ENCODE measurements at places on chromosomes 1 and 21. TPM values are rescaled to one million over a fixed set of nuclear protein-coding genes. Genes with fewer than 3 reads are reported as not detected.

The LMX1A gene
- total RNA-seq, result not detected

DNA sequence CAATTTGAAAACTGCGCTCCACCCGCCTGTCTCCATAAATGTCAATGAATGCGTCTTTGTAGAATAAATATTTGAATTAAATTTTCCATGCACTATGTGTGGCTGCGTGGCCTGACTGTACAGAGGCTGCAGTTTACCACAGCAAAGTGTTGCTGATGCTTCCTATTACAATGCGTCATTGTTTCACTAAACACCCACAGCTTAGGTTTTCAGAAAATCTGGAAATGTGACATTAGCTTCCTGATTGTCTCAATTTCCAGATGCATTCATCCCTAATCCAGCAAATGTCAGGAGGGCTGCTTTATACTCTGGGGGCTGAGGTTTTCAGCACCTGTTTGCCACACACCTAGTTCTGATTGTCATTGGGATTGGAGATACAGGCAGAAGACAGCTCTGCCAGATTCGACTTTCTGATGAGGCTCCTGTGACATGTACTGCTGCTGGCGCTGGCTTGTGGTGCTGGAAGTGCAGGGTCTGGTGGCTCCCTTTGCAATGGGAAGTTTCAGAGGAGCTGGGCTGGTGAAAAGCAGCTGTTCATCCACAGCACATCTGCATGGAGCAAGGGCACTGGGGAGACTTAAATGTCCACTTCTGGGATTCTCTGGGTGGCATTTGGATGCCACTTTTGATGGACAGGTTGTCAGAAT, 40.0 kb downstream of the URB2 start:
- DNase-seq, result no peak

The MCOLN2 gene
- total RNA-seq, result 0.15 TPM

- no peak for DNase-seq
Observed at GRCh38 chr21:17257784-17258183, 255.1 kb upstream of the CXADR start.

The AMY1C gene
- 24.8 TPM for total RNA-seq

DNA sequence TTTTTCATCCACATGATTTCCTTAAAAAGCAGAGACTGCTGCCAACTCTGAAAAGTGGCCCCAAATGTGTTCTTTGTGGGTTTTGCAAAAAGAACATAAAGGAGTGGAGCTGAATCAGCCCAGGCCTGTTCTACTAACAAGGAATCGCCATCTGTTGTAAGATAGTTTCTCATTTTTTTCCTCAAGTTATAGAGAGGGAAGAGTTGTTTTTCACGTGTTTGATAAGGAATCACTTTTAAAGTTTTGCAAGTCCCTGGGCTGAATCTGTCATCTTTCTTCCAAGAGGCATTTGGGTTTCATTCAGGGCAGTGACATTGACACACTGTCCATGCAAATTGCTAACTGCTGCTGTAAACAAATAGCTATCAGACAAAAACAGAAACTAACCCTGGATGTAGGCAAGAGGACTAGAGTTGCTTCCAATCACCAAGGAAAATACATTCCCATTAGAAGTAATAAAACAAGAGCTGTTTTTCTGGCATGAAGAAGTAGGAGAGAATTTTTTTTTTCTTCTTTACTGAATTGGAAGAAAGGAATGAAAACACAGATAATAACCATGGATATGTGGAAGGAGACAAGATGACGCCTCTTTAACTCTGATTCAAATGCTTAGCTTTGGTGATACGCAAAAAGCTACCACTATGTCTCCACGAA, 58.8 kb upstream of the TBX15 start:
- DNase-seq, result no peak

The C1QB gene
- 157 TPM for total RNA-seq

GRCh38 chr1:172177849-172178248, 242.6 kb upstream of the C1orf105 start:
- no peak for DNase-seq

The SPATA1 gene
- 1.9 TPM for total RNA-seq

The GPR52 gene
- total RNA-seq, result 0.94 TPM

DNA sequence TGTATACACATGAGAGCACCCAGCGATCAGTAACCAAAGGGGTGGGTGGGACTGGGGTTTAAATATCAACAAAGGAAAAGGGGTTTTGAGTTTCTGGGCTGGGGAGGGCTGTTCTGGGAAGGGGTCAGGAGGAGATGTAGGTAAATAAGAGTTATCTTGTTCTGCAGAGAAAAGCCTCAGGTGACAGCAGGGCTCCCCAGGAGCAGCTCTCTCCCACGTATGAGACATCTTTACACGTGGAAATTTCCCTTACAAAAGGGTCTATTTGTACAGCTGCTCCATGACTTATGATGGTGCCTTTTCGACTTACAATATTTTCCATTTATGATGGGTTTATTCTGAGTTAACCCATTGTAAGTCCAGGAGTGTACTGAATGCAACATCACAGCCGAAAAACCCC, 16.3 kb upstream of the PADI2 start:
- DNase-seq, result no peak

DNA sequence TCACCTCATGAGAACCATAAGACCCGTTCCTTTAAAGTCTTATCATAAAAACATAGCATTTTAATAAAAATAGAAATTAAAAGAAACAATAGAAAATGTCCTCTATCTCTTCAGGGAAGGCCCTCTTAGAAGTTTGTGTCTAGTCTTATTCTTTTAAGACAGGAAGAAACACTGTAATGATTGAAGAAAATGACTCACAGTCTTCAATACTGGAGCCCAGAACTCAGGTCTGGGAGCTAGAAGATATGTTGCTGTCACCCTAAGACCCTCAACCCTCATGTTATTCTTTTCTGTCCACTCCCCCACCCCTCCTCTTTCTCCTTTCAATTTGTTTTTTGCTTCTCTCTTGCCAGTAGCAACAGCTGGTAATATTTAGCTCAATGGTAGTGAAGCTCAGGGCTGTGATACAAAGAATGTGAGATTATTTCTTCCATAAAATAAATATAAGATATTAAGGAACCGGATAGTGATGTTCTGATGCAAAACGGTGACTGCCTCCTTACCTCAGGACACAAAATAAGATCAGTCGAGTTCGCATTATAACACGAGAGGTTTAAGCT, 12.0 kb downstream of the DUSP10 start:
- no peak for DNase-seq

The FHAD1 gene
- 0.95 TPM for total RNA-seq

DNA sequence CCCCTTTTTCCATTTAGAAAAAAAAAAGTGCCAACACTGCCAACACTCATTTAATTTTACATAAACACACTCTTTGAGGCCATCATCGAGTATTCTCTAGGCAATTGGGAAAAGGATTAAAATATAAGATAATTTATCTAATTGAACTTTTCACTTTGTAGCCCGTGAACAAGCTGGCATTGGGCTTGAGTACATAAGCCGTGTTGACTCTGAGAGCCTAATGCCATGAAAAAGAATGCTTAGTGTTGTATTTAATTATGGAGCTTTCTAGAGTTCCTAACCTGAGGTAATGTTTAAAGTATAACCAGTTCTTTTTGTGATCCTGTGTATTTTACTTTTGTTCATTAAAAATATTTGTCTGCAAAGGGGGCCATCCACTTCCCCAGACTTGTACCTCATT, 193.8 kb downstream of the LYPLAL1 start:
- no peak for DNase-seq

DNA sequence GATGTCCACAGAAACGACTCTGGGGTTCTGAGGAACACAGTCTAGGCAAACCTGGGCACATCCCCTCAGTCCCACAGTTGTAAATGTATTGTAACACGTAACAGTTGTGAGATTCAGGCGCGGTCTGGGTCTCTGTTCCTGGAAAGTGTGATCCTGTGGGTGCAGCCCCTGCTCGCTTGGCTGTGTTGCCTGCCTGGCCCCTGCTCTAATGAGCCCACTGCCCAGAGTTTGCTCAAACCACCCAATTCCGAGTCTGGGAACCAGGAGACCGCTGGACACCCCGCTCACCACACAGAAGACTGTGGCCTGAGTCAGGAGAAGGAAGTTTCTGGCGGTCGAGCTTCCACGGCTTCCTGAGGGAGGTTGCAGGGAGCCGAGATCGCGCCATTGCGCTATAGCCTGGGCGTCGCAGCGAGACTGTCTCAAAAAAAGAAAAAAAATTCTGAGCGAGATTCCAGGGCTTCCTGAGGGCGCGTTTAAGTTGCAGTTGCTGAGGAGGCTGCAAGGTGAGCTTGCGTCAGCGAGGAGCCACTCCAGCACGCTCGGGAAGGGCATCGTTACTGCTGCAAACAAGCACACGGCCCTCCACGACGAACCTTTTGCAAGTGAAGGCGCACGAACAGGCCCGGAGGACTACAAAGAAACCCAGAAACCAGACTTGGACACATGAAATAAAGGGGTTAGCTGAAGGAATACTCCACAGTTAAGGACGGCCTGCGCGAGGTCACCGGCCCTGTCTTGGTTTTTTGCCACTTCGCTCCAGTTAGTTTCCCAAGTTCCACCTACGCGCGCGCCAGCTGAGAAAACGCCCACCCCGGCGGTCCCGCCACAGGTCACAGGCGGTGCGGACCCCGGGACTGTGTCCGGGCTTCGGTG, 1.1 kb downstream of the C21orf58 start:
- DNase-seq, result no peak

DNA sequence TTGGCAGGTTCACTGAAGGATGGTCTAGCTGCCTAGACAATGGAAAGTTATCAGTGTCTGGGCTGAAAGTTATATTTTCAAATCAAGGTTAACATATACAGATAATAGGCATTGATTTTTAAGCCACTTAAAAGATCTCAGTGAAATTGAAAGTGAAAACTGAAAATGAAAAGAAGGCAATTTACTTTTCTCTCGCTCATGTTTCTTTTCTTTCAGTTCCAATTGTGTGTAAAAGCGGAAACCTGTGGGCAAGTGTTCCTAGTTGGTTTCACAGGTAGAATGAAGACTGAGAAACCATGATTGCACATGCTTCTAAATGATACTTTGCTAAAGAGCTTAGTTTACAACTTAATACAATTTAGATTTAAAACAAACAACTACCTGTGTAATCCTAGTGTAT, 383.7 kb downstream of the ZP4 start:
- DNase-seq, result no peak

GRCh38 chr1:111228748-111229126, 1.2 kb downstream of the CHI3L2 start:
- DNase-seq, result no peak

The GJA5 gene
- 16.2 TPM for total RNA-seq

GRCh38 chr21:38817371-38818324, 11.9 kb downstream of the ETS2 start:
- DNase-seq, result no peak

The LDLRAD2 gene
- total RNA-seq, result 0.23 TPM
